ENCODE measurements at places on chromosomes 5 and 9.

DNA sequence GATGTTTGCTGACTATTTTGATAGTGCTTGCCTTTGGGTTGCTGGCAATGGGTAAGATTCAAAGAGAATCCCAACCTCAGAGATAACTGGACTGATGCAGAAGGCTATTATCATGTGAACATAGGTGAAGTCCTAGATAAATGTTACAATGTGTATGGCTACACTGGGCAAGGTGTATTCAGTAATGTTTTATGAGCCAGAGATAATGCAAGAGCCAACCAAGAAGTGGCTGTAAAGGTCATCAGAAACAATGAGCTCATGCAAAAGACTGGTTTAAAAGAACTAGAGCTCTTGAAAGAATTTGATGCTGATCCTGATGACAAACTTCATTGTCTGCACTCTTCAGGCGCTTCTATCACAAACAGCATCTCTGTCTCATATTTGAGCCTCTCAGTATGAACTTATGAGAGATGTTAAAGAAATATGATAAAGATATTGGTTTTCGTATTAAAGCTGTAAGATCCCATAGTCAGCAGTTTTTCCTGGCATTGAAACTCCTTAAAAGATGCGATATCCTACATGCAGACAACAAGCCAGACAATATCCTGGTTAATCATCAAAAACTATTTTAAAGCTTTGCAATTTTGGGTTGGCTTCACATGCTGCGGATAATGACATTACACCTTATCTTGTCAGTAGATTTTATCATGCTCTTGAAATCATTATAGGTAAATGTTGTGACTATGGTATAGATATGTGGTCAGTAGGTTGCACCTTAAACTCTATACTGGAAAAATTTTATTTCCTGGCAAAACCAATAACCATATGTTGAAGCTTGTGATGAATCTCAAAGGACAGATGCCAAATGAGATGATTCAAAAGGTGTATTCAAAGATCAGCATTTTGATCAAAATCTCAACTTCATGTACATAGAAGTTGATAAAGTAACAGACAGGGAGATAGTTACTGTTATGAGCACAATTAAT, 41.9 kb upstream of the TNFSF15 start:
- no peak for DNase-seq

- DNase-seq: no peak
These were observed 2.6 kb downstream of the OLFML2A start for GRCh38 chr9:124779368-124780059.

DNA sequence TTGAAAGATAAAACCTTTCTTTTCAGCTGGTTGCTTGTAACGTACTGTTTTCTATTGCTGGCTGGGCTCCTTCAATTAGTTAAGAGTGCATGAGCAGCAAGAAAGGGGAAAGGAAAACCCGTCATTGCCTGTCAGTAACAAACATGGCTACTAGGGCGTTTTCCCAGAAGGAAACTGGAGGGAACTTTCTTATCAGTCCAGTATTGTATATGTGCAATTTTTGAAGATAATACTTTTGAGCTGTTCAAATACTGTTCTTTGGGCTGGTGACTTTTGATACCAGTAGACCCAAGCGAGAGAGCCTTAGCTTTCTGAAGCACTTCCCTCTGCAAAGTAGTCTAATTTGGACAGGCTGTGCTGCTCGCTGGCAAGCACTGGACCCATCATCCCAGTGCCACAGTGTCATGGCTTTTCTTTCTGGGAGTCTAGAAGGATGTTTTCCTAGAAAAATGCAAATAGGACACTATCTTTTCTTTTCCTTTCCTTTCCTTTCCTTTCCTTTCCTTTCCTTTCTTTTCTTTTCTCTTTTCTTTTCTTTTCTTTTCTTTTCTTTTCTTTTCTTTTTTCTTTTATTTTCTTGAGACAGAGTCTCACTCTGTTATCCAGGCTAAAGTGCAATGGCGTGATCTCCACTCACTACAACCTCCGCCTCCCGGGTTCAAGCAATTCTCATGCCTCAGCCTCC, 149.9 kb upstream of the SMIM23 start:
- DNase-seq: no peak

DNA sequence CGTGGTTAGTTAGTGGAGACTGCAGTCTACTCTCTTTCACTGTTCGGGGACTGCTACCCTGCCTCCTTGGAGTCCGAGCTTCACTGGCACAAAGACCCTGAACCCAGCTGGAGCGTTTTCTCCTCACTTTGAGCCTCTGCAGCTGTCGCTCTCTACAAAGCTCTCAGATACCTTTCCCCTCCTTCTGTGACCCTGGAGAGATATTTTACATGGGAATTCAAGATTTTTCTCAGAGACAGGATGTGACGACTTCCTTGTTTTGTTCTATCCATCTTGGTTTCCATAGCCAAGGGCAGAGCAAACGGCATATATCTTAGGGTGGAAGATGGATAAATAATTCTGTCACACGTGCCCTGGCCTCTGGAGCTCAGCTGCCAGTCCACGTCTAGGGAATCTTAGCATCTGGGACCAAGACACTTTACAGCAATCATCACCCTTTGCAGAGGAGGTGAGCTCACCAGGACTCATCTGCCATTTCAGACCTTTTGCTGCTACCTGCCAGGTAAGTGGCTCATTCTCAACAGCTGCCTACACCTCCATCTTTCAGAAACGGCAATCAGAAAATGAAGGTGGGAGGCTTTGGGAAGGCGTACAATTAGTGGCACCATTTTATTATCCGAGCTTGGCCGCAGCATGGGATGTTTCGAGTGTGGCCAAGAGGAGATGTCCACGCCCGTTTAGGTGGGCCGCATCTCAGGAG, at the start of gene BTNL9:
TSS of gene BTNL9 (plus strand) at position 336 of the 700 bp plus-strand sequence. CDS start 5,224 bp downstream, outside the sequence.
- no peak for DNase-seq

All from stimulated activated CD4-positive, alpha-beta T cell treated with anti-CD3 and anti-CD28 coated beads, Interleukin-4, amount 100 ng/mL, for 4 hours (primary cell).